ENCODE measurements at places on chromosomes 1 and 21.

DNA sequence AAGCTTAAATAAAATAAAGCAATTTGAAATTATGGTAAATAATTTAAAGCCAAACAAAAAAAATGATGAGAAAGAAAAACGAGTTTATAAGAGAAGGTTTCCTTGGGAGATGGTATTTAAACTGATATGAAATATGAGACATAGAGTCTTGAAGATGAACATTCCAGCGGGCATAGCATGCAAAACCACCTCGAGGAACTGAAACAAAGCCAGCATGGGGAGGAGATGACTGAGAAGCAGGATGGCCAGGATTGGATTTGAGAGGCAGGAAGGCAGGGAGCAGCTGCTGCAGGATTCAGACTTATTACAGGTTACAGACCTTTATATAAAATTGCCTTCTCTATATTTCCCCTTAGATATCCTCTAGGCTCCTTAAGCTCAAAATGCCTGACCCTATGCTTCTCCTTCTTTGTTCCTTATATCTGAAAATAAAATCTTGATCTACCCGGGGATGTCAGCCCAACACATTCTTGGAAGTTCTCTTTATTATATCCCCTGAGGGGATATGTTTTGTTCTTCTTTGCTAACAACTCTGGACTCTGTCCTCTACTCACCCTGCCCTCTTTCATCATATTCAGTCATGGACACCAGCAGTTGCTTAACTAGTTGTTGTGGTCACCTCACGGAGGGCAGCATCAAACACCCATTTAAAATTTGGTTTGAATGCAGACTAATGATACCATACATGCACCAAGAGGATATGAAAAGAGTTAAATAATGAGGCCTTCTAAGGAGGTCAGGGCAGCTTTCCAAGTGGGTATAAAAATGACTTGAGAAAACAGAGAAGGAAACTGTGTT, 719.1 kb upstream of the B3GALT2 start:
- no peak for DNase-seq

DNA sequence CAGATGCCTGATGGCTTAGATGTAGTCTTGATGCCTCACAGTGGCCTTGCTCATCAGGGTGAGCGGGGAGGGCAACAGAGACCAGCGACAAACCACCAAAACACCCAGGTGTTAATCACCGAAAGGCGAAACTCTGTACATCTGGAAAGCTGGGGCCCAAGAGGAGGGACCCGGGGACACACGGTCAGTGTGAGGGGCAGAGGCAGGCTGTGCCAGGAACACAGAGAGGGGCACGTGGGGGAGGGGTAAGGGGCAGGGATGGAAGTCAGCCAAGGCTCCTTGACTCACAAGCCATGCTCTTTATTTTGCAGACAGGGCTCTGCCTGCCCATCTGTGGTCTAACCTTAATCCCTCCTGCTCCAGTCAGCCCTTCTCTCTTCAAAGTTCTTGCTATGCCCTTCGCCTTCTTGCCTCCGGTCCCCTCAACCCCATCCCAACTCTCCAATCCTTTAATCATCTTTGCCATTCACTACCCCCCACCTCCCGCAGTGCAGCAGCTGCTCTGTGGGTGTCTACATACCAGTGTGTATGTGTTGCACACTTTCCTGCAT, 4.3 kb downstream of the MEF2D start:
- DNase-seq, result no peak

- no peak for DNase-seq
These were observed 36.6 kb downstream of the GJA5 start for GRCh38 chr1:147723691-147724323.

- no peak for DNase-seq
These were observed 276.1 kb upstream of the SPAG17 start for GRCh38 chr1:118461154-118461553.

GRCh38 chr1:28971980-28972771, 57.8 kb downstream of the EPB41 start:
- no peak for DNase-seq

DNA sequence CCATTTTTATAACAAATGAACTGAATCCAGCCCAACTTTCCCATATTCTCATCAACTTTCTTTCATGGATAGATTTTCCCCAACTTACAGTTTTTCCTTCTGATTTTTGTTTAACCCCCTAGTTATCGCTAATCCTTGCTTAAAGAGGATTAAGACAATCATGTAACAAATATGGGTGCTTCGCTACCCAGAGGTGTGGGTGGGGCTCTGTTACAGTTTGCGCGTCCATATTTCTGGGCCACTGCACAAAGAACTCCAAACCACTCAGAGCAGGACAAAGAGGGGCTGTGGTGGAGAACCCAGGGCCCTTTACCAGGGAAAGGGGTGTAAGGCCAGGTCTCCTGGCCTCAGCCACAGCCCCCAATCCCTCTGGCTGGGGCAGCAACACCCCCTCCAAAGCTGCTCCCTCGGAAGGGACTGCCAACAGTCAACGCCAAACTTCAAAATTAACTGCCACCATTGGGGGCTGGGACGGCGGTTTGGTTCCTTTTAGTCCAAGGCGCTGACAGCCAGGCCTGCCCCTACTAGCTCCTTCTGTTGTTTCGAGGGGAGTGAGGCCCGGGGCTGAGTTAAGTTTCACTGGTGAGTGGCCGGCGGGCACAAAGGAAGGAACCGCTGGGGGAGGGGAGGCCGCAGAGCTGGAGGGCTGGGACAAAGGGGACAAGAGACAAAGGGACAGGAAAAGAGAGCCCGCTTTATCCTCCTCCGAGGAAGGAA, 27.9 kb downstream of the SSBP3 start:
- no peak for DNase-seq

DNA sequence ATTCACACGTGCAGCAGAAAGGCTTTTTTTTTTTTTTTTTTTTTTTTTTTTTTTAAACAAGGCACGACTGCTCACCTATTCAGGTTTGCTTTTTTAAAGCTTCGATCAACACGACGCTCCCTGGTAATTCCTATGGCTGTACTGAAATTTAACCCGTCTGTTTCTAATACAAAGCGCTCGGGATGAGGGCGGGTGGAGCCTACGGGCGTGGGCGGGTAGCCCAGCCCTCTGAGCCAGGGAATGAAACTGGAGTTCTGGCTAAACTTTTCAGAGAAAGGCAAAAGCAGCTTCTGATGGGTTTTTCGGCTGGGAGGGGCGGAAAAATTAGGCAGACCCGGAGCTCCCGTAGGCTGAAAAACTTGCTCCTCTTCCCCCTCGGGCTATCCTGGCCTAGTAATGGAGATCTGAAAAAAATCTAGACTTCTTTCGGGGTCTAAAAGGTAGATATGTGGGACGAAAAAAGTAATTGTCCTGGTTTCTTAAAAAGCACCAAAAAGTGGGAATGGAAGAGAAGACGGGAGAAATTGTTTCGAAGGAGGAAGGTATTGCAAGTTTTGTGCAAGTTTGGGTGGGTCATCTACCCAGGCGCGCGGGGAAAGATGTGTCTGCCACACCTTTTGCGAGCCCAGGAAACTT, 7.4 kb downstream of the NR5A2 start:
- no peak for DNase-seq

GRCh38 chr1:93702111-93702827, 20.6 kb upstream of the BCAR3 start:
- no peak for DNase-seq

All from stimulated activated CD8-positive, alpha-beta memory T cell treated with anti-CD3 and anti-CD28 coated beads, Interleukin-2, amount 100 ng/mL, for 1 hour (primary cell).